ENCODE measurements at places on chromosomes 11 and 22.

GRCh38 chr11:67663532-67664212, 10.8 kb downstream of the ALDH3B2 start:
- DNase-seq: no peak

GRCh38 chr11:110508786-110509185, 79.0 kb downstream of the FDX1 start:
- DNase-seq: no peak

DNA sequence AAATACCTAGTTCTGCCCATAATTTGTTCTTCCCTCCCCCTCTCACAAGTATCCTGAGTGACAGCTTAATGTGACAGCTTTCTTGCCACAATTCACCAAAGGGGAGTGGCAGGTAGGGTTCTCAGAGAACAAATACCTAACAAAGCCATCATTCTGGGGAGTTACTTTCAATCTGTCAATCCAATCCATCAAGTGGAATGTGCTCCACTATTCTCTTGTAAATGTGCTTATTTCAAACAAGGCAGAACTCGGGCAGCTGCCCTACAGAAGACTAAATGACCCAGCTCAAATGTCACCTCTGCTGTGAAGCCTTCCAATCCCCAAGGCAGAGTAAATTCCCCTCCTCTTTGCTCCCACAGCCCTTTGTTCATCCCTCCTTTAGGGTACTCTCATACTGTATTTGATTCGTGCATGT, 27.8 kb downstream of the LGR4 start:
- no peak for DNase-seq

DNA sequence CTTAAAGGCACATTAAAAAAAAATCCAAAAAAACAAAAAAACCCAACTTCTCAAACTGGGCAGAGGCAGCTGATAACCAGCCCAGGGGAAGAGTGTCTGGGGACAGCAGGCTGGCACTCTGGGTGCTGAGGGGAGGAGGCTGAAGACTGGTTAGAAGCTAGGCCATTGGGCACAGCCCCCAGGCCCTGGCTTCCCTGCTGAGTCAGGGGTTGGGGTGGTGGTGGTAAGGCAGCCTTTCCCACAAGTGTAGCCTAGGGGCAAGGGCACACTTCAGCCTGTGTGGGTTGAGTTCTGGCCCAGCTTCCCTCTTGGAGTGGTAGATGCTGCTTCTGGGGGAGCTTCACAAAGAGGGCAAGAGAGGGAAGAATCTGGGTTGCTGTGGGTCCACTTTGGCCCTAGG, 16.3 kb upstream of the ARFGAP3 start:
- DNase-seq: no peak

DNA sequence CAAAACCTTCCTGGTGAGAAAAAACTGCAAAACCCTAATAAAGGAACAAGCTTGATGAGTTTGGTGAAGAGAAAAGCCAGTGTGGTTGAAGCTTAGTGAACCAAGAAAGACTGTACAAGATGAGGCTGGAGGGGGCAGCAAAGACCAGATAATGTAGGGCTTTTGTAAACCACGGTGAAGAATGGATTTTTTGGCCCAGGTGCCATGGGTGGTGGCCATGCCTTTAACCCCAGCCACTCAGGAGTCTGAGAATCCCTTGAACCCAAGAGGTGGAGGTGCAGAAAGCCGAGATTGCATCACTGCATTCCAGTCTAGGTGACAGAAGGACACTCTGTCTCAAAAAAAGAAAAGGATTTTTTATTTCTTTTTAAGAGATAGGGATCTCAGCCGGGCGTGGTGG, 5.0 kb upstream of the ZDHHC5 start:
- no peak for DNase-seq

DNA sequence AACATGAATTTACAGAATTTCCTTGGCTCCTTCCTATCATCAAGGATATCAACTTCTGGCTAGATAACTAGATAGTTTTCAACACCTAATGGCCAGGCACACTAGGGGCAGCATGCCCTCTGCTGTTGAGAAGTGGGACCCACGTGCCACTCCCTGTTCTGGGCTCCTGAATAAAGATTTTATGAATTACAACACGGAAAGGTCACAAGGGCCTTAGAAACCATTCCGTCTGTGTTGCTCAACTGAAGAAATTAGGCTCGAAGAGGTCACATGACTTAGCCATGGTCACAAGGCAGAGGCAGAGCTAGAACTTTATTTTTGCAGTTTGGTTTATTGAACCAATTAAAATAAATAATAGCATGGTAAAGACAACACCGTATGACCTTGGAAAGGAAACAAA, 36.0 kb downstream of the PRCP start:
- peak; percentile 44 for DNase-seq

DNA sequence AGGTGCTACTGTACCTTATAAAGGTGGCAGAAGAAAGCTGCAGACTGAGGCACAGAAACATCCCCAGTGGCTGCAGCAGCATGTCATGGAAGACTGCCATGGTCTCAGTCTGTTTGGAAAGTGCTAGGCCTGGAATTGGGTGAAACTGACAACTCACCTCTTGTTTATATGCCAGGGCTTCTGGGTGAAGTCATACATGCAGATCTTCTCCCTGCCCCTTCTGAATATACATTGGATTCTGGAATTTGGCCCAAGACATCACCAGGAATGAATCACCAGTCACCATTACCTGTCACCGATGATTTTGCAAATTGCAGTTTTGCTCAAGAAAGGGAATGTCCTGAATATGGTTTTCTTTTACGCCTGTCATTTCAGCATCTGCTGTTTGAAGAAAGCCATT, at the start of gene PLET1:
TSS of gene PLET1 (minus strand) at position 371 of the 400 bp plus-strand sequence. CDS start at position 100, 271 bp downstream.
- no peak for DNase-seq

DNA sequence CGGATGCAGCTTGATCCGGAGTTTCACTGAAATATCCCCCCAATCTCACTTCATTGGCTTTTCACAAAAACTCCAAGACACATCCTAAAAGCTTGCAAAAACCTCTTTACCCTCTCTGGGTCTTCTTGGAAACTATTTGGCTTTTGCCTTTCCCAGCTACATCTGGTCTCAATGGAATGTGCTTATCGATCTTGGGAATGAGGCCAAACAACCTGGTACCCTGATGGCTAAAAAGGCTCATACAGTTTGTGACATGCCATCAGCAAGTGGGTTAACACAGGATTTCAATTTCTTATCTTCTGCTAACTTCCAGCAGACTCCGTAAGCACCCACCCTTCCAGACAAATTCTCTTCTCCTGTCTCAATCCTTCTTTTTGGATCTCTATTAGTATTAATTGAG, 45.9 kb upstream of the TEAD1 start:
- DNase-seq: no peak

DNA sequence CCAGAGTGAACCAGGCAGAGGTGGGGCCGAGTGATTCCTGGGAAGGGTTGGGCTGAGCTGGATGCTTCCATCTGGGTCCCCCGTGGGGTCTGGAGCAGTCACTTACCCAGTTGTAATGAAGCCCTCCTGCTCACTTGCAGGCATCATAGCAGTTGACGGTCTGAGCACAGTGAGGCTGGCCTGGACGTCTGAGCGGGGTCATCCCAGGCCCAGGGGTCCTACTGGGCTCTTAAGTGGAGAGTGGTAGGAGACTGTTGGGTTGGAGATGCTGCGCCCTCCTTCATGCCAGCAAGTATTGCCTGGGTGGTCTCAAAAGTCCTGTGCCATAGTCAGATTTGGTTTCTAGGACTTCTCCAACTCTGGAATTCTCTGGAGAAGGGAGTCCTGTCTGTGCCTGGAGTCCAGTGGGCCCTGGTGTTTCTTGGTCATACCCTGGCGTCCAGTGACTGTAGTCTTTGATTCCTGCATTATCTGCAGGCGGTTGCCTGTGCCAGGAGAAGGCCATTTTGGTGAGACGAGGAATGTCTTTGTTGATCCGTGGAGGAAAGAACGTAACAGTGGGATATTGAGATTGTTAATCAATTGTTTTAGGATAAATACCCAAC, 82.3 kb downstream of the TBC1D22A start:
- no peak for DNase-seq

GRCh38 chr11:109133159-109133558, 288.8 kb upstream of the C11orf87 start:
- no peak for DNase-seq

- no peak for DNase-seq
These were observed 88.3 kb downstream of the UVRAG start for GRCh38 chr11:75903276-75903675.

DNA sequence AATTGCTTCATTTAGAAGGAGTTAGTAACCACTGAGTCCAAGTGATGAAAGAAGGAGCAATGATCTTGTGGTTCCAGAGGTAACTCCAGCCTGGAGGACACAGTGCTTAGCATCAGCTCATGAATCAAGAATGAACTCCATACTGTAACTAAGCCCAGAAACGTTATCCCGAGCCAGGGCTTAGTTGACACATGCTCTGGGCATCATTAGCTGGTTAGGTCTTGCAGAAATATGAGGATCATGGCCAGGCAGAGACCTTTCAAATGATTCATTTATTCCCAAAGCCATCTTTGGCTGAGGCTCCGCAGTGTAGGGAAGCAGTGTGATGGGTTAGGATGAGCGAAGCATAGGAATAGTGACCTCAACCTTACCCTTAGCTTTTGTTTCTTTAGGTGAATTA, 277.4 kb downstream of the FAM76B start:
- no peak for DNase-seq

DNA sequence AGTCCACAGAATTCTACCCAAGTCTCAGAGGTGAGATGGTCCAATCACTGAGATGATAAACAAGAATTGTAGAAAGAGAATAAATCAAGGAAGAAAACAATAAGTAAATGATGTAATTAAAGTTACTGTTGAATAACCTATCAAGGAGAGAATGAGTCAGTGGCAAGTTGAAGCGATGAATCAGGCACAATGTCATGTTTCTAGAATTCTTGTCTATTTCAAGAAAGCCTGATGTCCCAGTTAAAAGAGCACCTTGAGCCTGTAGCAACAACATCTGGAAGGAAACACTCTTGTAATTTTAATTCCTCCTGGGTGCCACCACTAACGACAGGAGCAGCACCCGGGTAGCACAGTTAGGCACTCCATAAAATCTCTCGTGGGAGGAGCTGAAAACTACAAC, 67.9 kb upstream of the SLC35C1 start:
- DNase-seq: no peak

- DNase-seq: no peak
These were observed 2.6 kb upstream of the B3GNT6 start for GRCh38 chr11:77031599-77031998.

DNA sequence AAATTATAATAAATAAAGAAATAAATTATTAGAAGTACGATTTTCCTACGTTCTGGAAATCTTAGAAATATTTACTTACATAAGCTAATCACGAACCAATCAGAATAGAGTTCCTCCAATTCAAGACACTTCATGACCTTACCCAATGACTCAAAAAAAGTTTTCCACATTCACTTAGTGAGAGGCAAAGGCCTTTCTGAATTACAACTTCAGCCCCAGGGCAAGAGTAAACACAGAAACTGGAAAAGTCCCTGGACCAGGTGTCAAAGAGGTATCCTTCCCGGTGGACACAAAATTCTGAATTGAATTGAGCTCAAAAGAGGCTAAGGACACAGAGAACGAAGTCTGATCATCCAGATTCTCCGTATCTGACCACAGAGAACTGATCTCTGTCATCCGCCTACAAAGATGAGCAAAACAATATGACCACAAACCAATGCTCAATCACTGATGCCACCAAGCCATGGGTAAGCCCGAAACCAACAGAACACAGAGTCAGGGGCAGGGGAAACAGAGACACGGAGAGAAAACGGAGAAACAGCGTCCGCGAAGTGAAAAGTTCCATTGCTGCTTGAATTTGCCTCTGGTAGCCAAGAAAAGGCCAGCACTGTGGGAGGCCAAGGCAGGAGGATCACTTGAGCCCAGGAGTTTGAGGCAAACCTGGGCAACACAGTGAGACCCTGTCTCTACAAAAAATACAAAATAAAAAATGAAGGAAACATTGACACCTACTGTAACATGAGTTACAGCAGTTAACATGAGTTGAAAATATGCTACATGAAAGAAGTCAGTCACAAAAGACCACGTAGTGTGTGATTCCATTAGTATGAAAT, 6.8 kb downstream of the BID start:
- no peak for DNase-seq

DNA sequence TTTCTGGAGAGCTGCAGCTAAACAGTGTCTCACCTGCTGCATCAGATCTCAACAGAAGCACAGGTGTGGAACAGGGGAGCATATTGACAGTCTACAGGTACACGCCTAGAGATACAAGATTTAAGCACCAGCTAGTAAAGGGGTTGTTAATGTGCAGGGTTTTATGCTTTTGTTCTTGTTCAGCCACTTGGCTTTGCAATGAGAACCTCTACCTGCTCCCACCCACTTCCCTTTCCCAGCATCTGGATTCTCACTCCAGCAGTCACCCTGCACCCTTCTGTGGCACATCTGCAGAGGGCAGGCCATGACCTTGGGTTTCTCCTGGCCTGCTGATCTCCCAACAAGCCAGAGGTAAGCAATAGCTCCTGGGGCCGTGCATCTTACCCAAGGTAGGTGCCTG, 446.6 kb downstream of the BUD13 start:
- no peak for DNase-seq

- no peak for DNase-seq
These were observed 109.6 kb upstream of the CHORDC1 start for GRCh38 chr11:90332415-90332814.

DNA sequence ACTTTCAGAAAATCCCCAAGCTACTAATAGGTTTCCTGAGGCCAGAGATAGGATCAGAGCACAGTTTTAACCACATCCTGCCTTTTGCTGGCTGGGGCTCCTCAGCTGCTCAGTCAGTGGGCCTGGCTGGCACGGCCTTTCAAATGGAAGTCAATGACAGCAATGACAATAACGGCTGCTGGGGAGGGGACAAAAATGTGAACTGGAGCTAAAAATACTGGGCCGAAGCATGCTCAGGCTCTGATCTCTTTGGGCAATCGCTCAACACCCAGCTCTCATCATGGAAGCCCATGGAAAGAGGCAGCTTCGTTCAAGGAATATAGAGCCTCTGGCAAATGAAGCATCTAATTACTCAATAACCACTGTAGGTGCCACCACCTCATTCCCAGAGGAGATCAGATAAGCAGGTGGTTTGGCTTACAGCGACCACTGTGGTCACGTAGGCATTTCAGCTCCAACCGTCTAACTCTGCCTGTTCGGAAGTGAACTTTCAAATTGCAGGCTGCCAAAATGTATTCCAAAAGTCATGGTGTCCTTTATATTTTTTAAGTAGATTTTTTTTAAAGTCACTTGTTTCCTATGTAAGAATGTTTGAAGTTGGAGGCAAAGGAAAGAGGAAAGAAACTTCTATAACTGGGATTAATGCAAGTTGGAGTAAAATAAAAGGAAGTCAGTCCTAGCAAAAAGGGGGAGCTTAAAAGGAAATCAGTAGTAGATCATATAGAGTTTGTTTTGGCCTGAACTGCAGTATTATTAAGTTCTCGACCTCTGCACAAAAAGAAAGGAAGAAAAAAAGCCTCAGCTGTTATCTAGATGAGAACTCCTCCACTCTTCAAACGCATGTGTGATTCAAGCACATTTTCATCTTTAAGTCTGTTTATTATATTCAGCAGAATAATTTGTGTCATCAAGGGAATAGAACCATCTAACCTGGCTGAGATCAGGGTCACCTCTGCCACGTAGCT, 14.1 kb downstream of the WT1 start:
- DNase-seq: no peak

DNA sequence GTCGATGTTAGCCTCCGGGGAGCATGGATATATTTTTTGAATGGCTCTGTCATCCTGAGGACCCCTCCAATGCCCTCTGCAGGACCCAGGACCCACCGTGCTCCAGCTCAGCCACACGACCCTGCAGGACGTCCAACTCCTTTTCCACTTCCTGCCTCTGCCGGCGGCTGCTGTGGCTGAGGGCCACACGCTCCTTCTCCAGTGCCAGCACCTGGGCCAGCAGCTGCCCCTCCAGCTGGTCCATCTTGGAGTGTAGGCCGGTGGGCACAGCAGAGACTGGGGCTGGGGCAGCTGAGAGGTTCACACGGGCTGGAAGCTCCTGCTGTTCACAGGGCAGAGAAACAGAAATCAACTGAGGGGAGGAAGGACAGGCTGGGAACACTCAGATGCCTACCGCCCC, 15.6 kb downstream of the NPTXR start:
- no peak for DNase-seq
